ENCODE measurements at places on chromosomes 11 and 22.

DNA sequence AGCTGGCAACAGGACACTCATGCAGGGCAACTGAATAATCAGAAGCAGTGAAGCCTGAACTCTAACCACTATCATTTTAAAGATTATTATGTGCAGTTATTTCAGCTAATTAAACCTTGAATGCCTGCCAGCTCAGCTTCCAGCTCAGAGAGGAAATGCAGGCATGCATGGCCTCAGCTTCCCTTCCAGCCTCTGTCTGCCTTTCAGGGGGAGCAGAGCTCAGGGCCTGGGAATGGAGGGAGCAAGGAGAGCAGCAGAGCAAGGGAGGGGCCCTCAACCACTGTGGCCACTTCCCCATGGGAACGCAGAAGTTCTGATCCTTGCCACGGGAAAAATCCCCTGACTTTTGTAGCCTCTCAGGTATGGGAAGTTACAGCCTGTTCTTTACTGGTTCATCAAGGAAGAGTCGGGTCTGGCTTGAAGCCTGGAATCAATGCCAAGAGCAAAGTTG lies 32.5 kb upstream of the APLNR start:
- DNase-seq, result no peak

- DNase-seq, result peak; percentile 58
Observed at GRCh38 chr11:118791961-118792569, 1.1 kb upstream of the DDX6 start.

DNA sequence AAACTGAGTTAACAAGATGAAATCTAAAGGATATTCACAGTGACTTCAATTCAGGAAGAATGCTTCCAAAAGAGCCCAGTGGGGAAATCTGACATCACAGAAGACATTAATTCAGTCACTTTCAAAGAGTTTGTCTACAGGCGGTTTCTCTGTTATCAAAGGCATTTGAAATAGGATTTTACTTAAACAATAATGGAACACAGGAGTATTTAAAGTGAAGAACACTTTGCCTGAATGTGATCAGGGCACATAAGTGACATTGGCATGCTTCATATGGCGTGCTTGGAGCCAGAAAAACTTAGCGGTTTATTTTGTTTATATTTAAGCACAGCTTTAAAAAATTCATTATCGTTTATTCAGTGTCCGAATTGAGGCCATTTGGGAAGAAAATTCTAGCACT lies 52.9 kb downstream of the PANX1 start:
- no peak for DNase-seq

GRCh38 chr11:107844041-107844440 lies 14.5 kb downstream of the SLC35F2 start:
- no peak for DNase-seq

- DNase-seq, result no peak
Observed at GRCh38 chr11:130760515-130761125, 155.7 kb downstream of the SNX19 start.

GRCh38 chr11:26891501-26891900 lies 102.4 kb upstream of the FIBIN start:
- no peak for DNase-seq

DNA sequence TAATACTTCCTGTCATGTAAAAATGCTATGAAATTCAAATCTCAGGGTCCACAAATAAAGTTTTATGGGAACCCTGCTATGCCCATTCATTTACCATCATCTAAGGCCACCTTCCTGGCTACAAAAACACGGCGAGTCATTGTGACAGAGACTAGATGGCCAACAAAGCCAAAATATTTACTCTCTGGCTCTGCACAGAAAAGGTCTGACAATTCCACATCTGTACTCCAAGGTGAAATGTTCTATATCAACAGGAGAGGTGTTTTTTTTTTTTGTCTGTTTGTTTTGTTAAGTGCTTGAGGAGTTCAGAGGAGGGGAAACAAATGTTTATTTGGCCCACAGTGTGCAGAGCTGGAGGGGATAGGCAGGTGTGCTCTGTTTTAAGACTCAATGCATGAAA lies 18.6 kb upstream of the TMA7B start:
- DNase-seq, result no peak
